ENCODE measurements at places on chromosomes 6 and 20. TPM values are rescaled to one million over a fixed set of nuclear protein-coding genes. Genes with fewer than 3 reads are reported as not detected.

The FRK gene
- total RNA-seq: 0.02 TPM

The USP49 gene
- total RNA-seq: 2.0 TPM

- H3K27me3 ChIP-seq: no peaks in the 10 kb centered on the region
- H3K4me3 ChIP-seq: no peak overlapping the region
- peaks cover 29% of the 10 kb centered on the region for H3K4me1 ChIP-seq
- no peak overlapping the region for H3K27ac ChIP-seq
Measured at GRCh38 chr6:12101048-12101447, 88.9 kb downstream of the HIVEP1 start.

DNA sequence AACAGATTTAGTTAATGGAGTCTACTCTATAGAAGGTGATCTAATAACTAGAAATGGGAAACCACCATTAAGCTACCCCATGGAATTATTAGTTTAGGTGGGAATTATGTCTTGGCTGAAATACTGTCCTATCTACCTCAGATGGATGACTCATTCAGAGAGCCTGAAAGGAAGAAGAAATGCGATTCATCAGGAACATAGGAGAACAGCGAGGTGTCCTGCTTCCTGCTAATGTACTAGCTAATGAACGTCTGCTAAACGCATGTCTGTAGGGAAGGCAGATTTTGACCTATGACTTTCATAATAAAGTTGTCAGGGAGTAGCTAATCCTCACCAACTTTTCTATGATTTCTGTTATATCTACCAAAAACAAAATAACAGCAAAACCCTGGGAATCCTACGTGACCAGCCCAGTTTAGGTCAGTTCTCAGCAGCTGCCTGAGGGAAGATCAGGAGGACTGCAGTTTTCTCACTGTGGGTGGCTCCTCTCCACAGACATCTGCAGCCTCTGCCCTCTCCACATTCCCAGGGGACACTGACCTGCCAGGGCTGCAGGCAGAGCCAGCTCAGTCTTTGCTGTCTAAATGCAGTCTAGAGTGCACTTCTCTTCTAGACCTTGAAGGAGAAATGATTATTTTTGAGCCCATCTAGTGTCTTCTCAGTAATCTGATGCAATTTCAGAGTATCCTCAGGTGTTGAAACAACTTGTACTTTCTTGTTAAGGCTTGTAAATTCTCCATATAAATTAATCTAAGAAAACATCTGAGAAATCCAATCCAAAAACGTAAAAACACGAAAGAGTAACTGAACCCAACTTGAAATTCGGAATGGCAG lies 18.1 kb upstream of the SFT2D1 start:
- peaks cover 13% of the 10 kb centered on the region for H3K4me1 ChIP-seq
- no peak for DNase-seq
- H3K27me3 ChIP-seq: no peaks in the 10 kb centered on the region
- no peak overlapping the region for H3K4me3 ChIP-seq
- no peak overlapping the region for H3K27ac ChIP-seq
